AG10803 (cell line): ENCODE measurements at places on chromosomes 13 and 19.

- no peak for DNase-seq
These were observed 8.2 kb downstream of the ZNF677 start for GRCh38 chr19:53246498-53246897.

DNA sequence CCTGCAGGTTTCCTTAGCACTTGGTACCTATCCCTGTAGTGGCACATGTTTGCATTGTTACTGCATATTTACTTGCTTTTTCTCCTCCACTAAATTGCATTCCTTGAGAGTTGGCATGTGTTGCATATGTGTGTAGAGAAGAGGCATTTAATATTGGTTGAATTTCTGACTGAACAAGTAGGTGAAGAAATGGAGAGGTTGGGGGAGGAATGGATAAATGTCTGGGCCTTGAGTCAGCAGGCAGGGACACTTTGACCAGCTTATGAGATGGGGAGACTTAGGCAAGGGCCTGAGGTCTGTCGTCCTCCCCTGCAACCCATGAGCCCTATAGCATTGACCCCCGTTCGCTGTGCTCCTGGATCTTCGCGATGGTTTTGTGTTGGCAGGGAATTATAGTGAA, 2.0 kb upstream of the GPR18 start:
- peak; percentile 50 for DNase-seq

- DNase-seq: no peak
These were observed 819.6 kb upstream of the ATXN8OS start for GRCh38 chr13:69288026-69288425.

GRCh38 chr13:24680258-24680920, at the start of gene ATP12A:
Gene ATP12A (plus strand): TSS chr13:24680408. CDS start chr13:24680744, 336 bp downstream.
- no peak for DNase-seq

- no peak for DNase-seq
These were observed 4.2 kb downstream of the PTPRS start for GRCh38 chr19:5336195-5336965.

- DNase-seq: no peak
These were observed 676.2 kb downstream of the GPC5 start for GRCh38 chr13:92074658-92075057.

DNA sequence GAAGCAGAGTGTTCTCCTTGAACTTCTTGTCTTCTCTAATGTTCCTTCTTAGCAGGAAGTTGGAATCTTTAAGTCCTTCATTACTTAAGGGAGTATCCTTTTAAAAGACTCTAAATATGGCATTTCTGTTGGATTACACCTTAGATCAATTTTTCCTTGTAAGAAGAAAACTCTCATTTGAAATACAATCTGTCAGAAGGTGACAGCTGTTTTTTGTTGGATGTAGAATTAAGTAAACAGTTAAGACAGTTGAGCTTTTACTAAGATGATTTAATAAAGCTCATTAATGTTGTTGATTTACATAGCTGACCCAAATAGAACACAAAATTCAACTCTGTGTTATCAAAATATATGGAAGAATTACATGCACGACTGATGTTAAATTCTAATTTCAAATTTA, 16.7 kb upstream of the MBNL2 start:
- DNase-seq: no peak

DNA sequence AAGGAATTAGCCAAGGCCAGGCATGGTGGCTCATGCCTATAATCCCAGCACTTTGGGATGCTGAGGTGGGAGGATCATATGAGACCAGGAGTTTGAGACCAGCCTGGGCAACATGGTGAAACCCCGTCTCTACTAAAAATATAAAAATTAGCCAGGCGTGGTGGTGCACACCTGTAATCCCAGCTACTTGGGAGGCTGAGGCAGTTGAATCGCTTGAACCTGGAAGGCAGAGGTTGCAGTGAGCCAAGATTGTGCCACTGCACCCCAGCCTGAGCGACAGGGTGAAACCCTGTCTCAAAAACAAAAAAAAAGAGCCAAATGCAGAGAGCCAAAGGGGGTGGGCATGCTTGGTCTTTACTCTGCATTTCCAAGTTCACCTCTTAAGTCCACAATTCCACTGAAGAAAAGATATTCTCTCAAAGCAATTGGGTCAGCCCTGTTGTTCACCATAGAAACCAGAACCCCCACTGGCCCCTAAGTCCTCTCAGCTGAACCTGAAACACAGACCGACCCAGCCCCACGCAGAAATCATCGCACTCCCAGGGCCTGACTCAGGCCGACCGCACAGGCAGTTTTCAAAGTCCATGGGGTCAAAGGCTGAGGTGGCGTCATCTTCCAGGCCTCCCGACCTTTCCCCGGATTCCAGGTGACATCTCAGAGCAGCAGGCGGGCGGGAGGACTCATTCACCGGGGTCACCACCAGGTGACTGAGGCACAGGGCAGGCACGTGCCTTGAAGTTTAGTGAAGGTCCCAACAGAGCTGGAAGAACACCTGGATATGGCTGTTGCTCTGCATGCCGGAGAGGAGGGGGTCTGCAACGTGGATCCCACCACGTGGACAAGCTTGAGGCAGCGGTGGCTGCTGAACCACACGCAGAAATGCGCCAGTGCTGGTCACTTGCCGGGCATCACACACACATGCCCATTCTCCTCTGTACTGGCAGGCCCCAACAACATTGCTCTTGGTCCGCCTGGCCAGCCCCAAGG, 33.1 kb downstream of the SLC25A42 start:
- DNase-seq: no peak

DNA sequence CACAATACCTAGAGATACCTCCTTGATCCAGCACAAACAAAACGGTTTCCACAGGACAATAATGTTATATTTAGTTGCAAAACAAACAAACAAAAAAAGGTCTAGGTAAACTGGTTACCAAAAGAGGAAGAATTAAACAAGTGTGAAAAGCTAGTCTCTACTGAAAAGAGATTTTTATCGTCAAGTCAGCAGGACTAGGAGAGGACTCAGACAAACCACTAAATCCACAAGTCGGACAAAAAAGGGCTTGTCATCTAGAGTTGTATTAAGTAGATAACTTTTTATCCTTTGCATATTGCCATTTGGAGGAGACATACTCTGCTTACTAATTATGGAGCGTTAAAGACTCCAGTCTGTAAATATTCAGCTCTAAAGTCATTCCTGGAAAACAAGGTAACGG, 9.9 kb upstream of the KPNA3 start:
- no peak for DNase-seq

- no peak for DNase-seq
These were observed 787 bp downstream of the ZNF580 start for GRCh38 chr19:55641426-55642152.

DNA sequence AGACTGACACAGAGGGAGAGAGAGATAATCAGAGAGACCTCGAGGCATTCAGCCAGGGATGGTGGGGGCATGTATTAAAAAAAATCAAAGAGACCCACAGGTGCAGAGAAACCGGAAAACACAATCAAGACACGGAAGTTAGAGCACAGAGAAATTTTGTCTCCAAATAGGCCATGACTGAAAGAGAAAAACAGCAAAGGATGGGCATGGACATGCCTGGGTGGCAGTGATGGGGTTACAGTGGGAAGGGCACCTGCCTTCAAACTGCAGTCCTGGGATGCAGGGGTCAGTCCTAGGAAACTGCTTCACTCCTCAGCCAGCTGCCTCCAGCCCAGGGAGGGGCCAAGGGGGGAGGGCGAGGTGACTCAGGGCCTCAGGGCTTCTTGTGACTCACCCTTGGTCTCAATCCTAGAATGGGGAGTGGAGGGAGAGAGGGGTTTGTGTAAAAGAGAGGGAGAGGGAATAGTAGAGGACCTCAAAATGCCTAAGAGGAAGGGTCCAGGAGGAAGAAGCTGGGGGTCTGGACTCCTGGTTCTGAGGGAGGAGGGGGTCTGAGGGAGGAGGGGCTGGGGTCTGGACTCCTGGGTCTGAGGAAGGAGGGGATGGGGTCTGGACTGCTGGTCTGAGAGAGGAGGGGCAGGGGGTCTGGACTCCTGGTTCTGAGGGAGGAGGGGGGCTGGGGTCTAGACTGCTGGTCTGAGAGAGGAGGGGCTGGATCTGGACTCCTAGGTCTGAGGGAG, 3.6 kb upstream of the KCNN4 start:
- DNase-seq: peak; percentile 75

DNA sequence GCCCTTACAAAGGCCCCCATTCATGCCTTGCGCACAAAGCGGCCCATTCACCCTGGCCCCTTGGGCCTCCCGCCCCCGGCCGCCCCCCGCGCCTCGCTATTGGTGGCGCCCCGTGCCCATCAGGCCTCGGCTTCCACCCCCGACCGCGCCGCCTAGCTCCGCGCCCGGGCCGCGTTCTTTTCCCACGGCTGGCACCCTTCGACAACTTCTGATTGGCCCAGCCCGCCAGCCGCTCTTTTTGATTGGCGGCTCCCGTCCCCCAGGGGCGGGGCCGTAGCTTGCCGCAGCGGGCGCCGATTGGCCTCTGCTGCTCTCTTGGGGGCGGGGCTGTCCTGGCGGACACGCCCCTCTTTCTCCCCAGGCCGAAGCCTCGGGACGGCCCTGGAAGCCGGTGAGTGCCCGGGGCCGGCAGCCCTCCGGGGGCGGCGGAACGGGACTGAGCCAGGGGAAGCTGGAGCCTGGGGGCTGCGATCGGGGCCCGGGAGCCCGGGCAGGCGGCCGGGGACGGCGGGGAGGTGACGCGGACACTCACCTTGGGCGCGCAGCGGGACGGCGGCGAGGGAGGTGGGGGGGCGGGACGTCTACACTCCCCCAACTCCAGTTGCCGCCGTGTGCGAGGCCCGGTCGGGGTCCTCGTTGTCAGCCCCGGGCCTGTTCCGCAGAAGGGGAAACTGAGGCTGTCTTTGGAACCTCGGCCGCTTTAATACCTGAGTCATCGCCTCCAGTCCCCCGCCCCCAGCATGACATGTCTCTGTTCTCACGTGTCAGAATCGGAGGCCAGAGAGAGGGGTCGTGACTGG, at the start of gene MYH14:
Gene MYH14, plus strand, starts transcription at position 342 of the 800 bp plus-strand sequence. CDS start 6,744 bp downstream, outside the sequence.
- peak; percentile 5 for DNase-seq

DNA sequence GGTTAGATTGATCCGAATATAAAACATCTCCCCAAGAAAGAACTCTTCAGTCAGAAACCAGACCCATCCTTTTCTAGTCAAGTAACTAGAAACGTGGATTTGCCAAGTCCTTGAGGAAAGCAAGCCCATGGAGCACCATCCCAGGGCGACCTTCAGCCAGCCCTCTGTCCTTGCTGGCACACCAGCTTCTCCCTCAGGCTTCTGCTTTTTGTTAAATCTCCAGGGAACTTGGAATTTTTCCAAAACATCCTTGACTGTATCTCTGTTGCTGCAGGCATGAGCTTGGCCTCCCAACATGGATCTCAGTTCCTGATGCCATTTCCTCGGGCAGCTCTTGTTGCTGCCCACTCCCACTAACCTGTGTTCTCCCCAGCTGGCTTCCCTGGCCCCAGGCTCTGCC, 27.1 kb upstream of the C1QTNF9 start:
- DNase-seq: no peak

DNA sequence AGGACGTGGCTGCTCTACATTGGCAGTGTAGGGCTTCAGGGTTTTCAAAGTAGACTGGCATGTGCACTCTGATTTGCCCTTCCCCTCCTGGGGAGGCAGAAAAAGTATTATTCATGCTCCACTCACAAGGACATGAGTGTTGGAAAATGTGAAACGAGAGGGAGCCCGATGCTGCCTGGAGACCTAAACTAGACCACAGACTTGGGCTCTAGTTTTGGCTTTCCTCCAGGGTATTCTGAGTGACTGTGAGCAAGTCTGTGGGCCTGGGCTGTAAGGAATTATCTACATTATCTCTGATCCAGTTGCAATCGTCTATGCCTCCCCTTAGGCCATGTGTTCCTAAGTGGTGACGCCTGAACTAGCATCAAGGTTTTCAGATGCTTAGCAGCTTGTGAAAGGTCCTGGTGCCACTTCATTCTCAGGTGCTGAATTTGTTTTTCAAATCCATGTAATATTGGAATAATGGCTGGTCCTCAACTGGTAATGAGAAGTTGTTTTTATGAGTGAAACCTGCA, 55.0 kb downstream of the MRPL57 start:
- no peak for DNase-seq

- DNase-seq: no peak
These were observed 6.6 kb downstream of the ATP7B start for GRCh38 chr13:52004511-52005170.

DNA sequence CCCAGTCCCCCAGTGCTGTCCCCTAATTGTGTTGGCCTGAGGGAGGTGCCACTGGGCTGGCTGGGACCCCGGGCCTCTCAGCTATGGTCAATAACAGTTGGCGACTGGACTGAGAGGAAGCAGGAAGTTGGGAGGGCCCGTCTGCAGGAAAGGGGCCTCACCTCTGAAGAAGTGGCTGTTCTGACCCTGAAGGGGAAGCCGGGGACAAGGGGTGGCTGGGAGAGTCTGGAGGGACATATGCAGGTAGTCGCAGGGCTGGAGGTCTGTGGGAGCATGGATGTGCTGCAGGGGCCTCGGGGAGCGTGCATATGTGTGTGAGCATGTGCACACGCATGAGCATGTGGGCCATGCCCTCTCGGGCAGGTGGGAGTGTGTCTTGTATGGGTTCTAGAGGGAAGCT, 5.9 kb downstream of the PKN1 start:
- no peak for DNase-seq
